ENCODE measurements at places on chromosomes 5 and 9. TPM values are rescaled to one million over a fixed set of nuclear protein-coding genes. Genes with fewer than 3 reads are reported as not detected.

Gene TXNDC8
- total RNA-seq: not detected

- H3K27me3 ChIP-seq: peaks cover 1% of the 10 kb centered on the region
- H3K27ac ChIP-seq: no peak overlapping the region
- H3K4me1 ChIP-seq: peaks cover 8% of the 10 kb centered on the region
- no peak overlapping the region for H3K4me3 ChIP-seq
- DNase-seq: no peak
- no peaks in the 10 kb centered on the region for H3K36me3 ChIP-seq
Measured at GRCh38 chr5:55456216-55456895, 78.4 kb downstream of the PLPP1 start.

Gene IL7R
- total RNA-seq: not detected

Gene OTP
- total RNA-seq: 0.17 TPM

DNA sequence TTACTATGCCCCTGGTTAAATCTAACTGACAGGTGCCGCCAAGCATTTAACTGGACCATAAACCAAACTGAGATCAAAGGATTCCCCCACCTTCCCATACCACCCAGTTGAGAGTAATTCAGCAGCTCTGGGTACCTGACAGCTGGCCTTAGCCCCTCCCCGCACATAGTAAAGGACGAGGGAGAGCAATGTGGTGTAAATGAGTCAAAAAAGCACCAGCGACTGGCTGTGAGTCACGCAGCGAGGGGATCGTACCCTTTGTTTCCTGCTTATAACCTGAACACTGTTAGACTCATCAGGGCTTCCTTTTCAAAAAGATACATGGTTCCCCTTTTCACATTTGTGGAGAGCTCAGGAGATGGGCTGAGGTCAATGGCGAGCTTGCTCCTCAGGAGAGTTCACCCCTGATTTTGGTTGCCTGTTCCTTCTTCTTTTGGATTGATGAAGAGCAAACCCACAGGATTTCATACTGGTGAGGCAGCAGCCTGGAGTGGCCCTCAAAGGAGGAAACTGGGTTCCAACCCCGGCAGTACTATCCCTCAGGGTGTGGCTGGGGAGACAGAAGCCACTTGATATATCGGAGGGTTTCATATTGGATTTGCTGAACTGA, 71.5 kb downstream of the ANKRD33B start:
- DNase-seq: no peak
- H3K36me3 ChIP-seq: no peaks in the 10 kb centered on the region
- H3K27ac ChIP-seq: no peak overlapping the region
- H3K4me1 ChIP-seq: peaks cover 15% of the 10 kb centered on the region

DNA sequence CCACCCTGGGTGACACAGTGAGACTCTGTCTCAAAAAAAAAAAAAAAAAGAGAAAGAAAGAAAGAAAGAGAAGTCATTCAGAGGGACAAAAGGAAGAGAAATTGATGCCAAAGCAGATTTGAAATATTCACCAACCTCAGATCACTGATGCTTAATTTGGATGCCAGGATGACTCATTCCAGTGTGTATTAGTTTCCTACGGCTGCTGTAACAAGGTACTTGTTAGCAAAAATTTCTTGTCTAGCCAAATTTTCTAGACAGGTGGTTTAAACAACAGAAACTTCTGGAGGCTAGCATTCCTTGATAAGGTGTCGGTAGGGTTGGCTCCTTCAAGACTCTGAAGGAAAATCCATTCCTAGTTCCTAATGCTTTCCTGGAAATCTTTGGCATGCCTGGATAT, 42.1 kb downstream of the POU4F3 start:
- no peaks in the 10 kb centered on the region for H3K36me3 ChIP-seq
- no peak overlapping the region for H3K27ac ChIP-seq
- H3K4me1 ChIP-seq: peaks cover 2% of the 10 kb centered on the region
- peaks cover 9% of the 10 kb centered on the region for H3K27me3 ChIP-seq
- DNase-seq: no peak

- peaks cover 4% of the 10 kb centered on the region for H3K36me3 ChIP-seq
- no peak overlapping the region for H3K4me3 ChIP-seq
- H3K4me1 ChIP-seq: peaks cover 35% of the 10 kb centered on the region
- H3K27ac ChIP-seq: no peak overlapping the region
Measured at GRCh38 chr5:34703767-34704713, 47.9 kb downstream of the RAI14 start.

- peaks cover under 1% of the 10 kb centered on the region for H3K36me3 ChIP-seq
- peak; percentile 70 for DNase-seq
- H3K4me1 ChIP-seq: peaks cover 13% of the 10 kb centered on the region
- peaks cover 2% of the 10 kb centered on the region for H3K27me3 ChIP-seq
- no peak overlapping the region for H3K4me3 ChIP-seq
Measured at GRCh38 chr5:157366741-157367674, 93.0 kb upstream of the NIPAL4 start.

GRCh38 chr5:77563475-77563874, 71.4 kb upstream of the WDR41 start:
- H3K27me3 ChIP-seq: no peaks in the 10 kb centered on the region
- DNase-seq: no peak
- no peak overlapping the region for H3K4me3 ChIP-seq
- H3K27ac ChIP-seq: no peak overlapping the region
- peaks cover 8% of the 10 kb centered on the region for H3K4me1 ChIP-seq
- H3K36me3 ChIP-seq: no peaks in the 10 kb centered on the region

DNA sequence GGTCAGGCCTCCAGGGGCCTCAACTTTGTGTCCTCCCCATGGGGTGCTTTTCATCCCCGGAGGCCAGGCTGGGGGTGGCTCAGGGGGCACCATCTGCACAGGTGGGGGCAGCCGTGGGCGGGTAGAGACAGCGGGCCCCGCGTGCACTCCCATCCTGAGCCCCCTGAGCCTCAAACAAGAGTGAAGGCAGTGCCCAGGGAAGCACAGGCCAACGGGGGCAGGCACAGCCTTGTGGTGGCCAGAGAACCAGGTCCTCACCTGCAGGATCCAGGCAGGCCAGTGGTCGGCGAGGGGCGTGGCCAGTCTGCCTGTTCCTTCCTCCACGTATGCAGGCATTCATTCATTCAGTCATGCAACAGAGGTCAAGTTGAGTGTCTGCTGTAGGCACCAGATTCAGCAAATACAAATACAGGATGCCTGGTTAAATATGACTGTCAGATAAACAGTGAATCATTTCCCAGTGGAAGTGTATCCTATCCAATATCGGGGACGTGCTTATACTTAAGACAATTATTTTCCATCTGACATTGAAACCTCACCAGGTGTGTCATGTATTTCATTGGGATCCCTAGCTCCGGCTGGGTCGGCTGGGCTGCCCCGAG, 22.3 kb downstream of the KCNT1 start:
- H3K27ac ChIP-seq: no peak overlapping the region
- no peak for DNase-seq
- no peak overlapping the region for H3K4me3 ChIP-seq
- no peaks in the 10 kb centered on the region for H3K36me3 ChIP-seq
- peaks cover 6% of the 10 kb centered on the region for H3K27me3 ChIP-seq

GRCh38 chr9:107049046-107049802, 186.3 kb downstream of the ZNF462 start:
- peaks cover 2% of the 10 kb centered on the region for H3K27me3 ChIP-seq
- H3K4me3 ChIP-seq: no peak overlapping the region
- H3K36me3 ChIP-seq: peaks cover 3% of the 10 kb centered on the region
